ENCODE measurements at places on chromosomes 5 and 9. TPM values are rescaled to one million over a fixed set of nuclear protein-coding genes. Genes with fewer than 3 reads are reported as not detected.

The CTXN3 gene
- total RNA-seq: not detected

The GPX8 gene
- 102 TPM for total RNA-seq

The ANKRD34B gene
- total RNA-seq: not detected

The C9orf153 gene
- under 0.01 TPM for total RNA-seq

The RIMOC1 gene
- total RNA-seq: 27.8 TPM

The NUDT12 gene
- total RNA-seq: 7.4 TPM

The MAP1B gene
- 181 TPM for total RNA-seq

The FBP2 gene
- total RNA-seq: not detected

The LCN15 gene
- total RNA-seq: not detected

The PTAR1 gene
- 116 TPM for total RNA-seq

The ASPN gene
- 0.44 TPM for total RNA-seq

The SLC6A19 gene
- total RNA-seq: not detected

The BRD3OS gene
- total RNA-seq: 16.4 TPM

The PCDH12 gene
- total RNA-seq: not detected

The WHRN gene
- 1.3 TPM for total RNA-seq

The ZNF366 gene
- not detected for total RNA-seq

The ABO gene
- total RNA-seq: not detected

The ITGA2 gene
- total RNA-seq: 29.1 TPM

The GARIN3 gene
- total RNA-seq: not detected

The OTP gene
- not detected for total RNA-seq

The BTNL3 gene
- total RNA-seq: not detected

The GLRA1 gene
- total RNA-seq: not detected

The IL11RA gene
- 5.9 TPM for total RNA-seq

The RHOBTB3 gene
- 196 TPM for total RNA-seq

The MOB3B gene
- total RNA-seq: 0.57 TPM

The SPINK4 gene
- 1.8 TPM for total RNA-seq

The SPINK1 gene
- not detected for total RNA-seq

The ADAMTS19 gene
- 32.2 TPM for total RNA-seq

The ZNG1F gene
- total RNA-seq: 5.6 TPM

The IL3 gene
- total RNA-seq: not detected

The RANBP17 gene
- 13.6 TPM for total RNA-seq

The DAB2 gene
- total RNA-seq: 132 TPM

The MEF2C gene
- 11.3 TPM for total RNA-seq

The PCSK1 gene
- under 0.01 TPM for total RNA-seq

The F2RL2 gene
- 6.6 TPM for total RNA-seq

The PRRX2 gene
- total RNA-seq: 0.14 TPM

The TEX48 gene
- not detected for total RNA-seq

The PLAC8L1 gene
- total RNA-seq: not detected

The WNK2 gene
- total RNA-seq: not detected

The PPP3R2 gene
- total RNA-seq: not detected
